ENCODE measurements at places on chromosomes 6 and 20. TPM values are rescaled to one million over a fixed set of nuclear protein-coding genes. Genes with fewer than 3 reads are reported as not detected.

DNA sequence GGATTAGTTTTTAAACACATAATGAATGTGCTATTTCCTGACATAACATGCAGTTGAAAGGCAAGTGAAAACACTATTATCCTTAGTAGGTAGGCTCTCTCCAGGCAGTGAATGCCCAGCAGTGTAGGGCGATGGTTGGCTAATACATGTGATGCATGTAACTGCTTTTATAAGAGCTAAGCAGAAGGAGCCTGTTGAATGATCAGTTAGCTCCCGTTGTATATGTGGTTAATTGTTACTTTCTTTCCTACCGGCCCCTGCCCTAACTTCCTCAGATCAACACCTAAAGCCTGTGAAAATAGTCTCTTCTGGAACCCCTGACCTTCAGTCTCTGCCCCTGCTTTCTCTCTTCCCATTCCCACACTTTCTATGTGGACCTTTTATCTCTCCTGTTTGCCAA, 10.5 kb downstream of the SOX4 start:
- DNase-seq: no peak

DNA sequence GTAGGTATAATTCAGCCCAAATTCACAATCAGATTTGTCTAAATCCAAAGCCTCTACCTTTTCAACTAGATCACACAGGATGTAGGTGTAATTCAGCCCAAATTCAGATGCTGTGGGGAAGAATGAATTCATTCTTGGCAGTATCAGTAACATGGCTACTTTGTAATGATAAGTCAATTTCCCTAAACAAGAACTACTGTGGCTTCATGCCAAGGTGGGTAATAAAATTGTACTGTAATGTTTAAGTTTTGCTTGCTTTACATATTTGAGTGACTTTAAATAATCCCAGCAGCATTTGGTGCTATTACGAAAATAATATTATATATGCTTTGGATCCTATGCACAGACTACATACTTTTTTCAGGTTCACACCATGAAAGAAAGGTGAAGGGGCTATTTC, 239.1 kb downstream of the HDGFL1 start:
- DNase-seq: no peak

DNA sequence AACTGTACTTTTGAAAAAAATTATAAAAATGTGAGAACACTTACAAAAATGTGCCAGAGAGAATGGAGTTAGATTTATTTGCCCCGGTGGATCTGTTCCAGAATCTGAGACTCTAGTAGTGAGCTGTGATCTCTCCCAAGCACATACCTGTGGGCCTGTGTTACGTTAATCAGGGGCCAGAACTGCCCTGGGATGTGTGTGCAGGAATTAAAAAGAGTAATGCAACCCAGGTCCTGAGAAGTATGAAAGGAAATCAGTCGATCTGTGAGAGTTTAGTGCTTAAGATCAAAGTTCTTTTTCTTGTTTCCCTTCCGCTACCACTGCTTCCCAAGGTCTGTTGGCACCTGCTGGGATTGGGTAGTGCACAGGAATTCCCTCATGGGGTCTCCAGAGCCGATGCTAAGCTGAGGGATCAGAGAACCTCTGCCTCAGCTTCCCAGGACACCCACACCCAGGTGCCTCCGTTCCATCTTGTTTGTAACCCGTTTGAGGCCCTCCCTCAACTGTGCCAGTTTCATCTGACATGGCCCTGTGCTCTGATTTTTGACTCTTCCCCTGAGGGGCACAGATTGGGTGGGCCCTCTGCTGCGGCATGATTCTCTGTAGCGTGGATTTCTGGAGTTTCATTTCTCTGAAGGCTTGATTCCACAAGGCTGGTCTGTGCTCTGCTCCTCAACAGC, 87.7 kb downstream of the RREB1 start:
- no peak for DNase-seq

Gene FOXO3
- total RNA-seq: 66.7 TPM

Data from ureter (tissue), 1 donor.